ENCODE measurements at places on chromosomes 4 and X.

- peak; percentile 53 for DNase-seq
These were observed 119.1 kb upstream of the PRDX4 start for GRCh38 chrX:23548164-23548563.

DNA sequence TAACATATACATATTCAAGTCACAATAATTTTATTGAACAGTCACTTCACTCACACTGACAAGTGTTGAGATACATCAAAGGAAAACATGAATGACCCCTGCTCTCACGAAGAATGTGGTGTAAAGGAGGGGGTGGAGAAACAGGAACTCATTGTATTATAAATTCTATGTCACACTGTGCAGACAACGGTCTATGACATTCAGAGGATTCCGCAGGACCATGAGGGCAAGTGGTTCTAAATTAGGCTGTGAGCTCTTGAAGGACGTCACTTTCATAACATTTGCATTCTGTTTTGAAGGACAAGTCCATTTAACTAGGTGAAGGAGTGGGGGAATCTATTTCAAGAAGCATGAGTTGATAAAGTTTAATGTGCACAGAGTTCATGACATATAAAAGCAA, 415.2 kb upstream of the HS3ST1 start:
- DNase-seq = no peak

GRCh38 chr4:189124149-189124758, 816.4 kb upstream of the FRG1 start:
- peak; percentile 0 for DNase-seq

DNA sequence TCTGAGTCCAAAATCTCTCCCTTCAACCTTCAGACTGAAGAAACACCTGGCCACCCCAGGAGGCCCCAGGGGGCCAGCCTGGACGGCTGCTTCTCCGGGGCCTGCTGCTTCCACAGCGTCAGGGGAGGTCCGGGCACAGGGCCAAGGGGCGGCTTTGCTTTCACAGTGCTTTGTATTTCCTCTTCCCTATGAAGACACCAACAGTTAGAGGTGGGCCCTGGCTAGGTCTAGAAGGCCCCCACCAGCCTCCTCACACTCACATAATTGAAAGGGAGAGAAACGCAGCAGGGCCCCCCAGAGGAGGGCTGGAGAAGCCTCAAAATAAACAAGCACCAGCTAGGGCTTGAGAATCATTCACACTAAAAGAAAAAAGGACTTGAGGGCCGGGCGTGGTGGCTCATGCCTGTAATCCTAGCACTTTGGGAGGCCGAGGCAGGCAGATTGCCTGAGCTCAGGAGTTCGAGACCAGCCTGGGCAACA, 17.8 kb downstream of the SCD5 start:
- peak; percentile 58 for DNase-seq

DNA sequence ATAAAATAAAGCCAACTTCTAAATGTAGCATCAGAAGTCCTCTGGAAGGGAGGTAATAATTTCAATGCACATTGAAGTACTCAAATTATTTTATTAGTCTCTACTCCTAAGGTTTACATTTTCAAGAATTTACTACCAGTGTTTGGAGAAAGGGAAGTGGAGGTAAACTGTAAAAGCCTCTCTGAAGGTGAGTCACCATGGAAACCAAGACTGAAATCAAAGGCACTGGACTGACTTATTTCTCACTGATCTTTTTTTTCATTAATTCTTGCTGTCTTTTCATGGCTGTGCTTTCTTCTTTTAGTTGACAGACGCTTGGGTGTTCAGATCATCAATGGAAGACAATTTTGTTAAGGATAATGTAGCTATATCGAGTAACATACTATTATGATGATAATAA, 9.7 kb downstream of the SLC39A8 start:
- no peak for DNase-seq

DNA sequence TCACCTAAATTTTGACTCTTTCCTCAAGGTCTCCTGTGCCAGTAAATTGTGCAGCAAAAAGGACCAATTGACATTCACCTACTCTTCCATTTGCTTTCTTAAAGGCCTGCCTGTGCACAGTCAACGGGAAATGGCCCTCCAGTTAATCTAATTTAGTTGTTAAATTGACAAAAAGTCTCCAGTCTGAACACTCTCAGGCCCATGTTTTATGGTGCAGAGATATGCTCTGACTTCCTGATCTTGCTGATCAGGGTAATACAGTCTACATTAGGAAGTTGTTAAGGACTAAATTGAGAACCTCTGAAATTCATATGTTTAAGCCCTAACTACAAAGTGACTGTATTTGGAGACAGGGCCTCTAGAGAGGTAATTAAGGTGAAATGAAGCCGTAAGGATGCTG, 133.6 kb upstream of the IL15 start:
- no peak for DNase-seq

DNA sequence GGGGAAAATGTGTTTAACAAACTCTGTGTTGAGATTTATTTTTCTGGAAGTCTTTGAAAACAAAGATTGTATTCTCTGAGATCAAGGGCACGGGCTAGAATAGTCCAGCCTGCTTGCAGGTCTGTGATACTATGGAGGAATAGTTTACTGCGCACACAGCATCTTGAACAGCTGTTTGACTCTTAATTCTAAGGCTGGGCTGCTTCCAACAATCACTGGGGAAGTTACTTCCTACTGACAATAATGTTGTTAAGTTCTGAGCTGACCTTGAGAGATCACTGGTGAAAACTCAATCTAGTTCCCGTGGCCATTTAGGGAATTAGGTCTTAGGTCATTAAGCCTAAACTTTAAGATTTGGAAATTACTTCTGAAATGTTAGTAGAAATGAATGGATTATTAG, 416.1 kb upstream of the FTHL17 start:
- DNase-seq = no peak

DNA sequence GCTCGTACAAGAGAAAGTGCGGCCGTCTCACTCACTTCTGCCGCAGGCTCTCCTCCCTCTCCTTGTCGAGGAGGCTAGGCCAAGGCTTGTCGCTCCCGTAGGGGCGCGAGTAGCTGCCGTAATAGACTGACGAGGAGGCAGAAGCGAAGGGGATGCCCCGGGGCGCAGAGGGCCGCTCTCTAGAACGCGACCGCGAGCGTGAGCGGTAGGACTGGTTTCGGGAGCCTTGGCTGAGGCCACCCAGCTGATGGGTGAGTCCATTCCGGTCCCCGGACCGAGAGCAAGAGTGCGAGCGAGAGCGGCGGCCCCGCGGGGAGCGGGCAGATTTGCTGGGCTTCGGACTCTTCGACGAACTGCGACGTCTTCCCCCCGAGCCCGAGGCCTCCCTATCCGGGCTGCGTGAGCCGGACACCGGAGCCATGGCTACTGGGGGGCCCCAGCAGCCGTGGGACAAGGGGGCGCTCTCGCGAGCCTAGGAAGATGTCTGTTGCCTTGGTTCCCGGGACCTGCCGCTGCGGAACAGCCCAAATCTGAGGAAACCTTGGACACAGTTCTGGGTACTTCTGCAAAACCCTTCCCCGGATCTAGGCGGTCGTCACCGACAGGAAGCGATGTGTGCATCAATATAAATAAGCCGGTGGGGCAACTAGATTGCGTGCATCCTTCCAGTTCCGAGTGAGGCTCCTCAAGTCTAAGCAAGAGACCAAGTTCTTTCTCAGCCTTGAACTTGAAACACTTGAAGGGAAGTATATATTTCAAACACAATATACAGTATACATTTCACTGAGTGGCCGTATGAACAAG, at the start of gene NKAP:
TSS of gene NKAP (minus strand) at position 567 of the 804 bp plus-strand sequence. CDS start at position 421, 146 bp downstream.
- peak; percentile 91 for DNase-seq

GRCh38 chr4:108117418-108118182, 51.1 kb downstream of the LEF1 start:
- no peak for DNase-seq

- DNase-seq = no peak
These were observed 125.0 kb downstream of the BMPR1B start for GRCh38 chr4:94882756-94883155.

DNA sequence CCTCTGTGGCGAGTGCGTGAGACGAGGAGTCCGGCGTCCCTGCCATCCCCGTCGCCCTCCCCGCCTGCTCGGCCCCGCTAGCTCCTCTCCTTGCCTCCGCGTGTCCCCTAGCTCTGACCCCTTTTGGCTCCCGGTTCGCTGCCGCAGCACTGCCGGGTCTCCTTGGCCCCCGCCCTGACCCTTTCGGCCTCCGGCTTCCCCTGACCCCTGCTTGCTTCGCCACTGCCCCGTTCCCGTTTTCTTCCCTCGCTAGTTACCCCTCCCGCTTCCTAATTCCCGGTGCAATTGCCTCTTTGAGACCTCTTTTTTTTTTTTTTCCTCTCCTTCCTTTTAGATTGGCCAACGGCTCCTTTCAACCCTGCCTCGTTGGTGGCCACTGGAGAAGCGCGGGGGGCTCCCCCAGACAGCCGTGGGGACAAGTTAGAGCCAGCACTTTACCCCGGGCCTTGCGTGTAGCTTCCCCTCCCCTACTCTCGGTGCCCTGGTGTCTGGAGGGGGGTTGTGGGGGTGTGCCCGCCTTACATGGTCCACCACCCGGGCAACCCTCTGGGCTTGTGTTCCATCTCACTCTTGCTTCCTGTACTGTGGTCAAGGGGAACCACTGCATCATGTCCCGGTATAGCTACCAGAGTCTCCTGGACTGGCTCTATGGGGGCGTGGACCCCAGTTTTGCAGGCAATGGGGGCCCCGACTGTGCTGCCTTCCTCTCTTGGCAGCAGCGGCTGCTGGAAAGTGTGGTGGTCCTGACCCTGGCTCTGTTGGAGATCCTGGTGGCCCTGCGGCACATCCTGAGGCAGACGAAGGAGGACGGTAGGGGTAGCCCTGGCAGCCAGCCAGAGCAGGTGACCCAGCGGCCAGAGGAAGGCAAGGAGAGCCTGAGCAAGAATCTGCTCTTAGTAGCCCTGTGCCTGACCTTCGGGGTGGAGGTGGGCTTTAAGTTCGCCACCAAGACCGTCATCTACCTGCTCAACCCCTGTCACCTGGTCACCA, 548 bp downstream of the TMEM164 start:
- no peak for DNase-seq

GRCh38 chrX:149207518-149207917, 297.6 kb downstream of the IDS start:
- no peak for DNase-seq

DNA sequence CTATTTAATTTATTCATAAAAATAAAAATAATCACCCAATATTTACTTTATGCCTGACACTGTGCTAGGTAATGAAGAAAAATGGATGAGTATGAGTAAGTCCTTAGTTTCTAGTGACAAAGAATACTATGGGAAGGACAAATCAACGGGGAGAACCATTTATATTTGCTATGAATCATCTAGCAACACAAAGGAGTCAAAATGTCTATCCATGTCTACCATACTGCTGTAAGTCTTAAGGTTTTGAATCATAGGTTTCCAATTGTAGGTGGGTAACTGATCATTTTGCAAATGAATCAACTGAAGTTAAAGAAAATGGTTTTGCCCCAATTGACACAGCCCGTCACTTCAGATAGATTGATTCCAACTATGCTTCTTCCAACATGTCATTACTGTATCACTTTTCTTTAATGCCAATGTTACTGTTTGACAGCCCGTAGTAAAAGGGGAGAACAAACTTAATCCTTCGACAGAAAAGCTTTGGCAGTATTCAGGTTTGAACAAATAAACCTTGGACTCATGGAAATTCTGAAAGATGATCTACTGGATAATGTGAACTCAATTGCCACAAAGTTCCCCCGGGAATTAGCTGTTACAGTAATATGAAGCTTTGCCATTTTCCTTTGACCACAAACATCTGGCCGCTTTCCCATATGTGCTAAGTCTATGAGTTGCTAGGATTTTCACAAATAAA, 3.2 kb downstream of the TDO2 start:
- DNase-seq = peak; percentile 97

- DNase-seq = no peak
These were observed 15.8 kb downstream of the MAOB start for GRCh38 chrX:43866423-43866822.

DNA sequence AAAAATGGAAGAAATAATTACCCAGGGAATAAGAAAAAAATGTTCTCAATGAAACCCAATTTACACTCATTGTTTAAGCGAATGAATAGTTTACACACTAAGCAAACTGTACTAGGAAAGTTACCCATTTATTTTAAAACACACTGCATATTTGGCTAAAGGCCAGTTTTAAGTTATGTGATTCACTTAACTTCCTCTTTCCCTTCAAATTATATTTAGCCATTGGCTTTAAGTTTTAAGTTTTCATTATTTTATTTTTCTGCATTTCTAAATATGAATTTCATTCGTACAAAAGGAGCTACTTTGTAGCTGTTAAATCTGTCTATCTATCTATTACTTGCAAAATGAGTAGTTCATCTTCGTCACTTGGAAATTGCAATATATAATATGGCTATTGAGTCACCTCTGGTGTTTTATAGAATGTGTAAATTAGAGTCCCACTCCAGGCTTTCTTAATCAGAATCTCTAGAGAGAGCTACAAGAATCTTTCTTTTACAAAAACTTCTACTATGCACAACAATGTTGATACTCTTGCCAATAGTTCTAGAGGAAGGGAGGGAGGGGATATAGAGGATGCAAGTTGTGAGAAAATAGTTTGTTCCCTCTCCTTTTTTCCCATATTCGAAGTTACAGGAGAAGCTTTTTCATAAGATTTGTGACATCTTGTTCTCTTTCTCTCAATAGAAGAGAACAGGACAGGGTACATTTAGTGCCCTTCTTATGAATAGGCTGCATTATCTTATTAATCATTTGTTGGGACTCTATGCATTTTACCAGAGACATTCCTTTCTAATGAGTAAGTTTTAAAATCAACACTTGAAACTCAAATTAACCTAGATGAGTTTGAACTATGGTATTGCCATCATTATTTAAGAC, 41.8 kb downstream of the SULT1B1 start:
- peak; percentile 15 for DNase-seq

DNA sequence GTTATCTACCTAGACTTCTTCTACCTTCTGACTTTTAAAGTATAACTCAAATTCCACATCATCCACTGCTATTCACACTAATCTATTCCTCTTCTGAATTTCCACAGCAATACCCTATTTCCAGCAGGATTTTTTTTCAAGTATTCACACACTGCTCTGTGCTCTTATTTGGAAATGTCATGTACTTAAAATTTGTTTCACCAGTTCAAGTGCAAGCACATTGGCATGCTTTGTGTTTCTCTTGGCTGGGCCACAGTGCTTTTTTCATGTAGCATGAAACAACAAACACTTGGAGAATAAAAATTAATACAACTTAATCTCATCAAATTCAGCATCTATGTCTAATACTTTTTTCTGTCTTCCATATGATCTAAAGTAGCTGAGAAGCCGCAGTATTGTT, 161.8 kb upstream of the PCDH18 start:
- DNase-seq = peak; percentile 37

All from astrocyte (in vitro differentiated cells and primary cell).